ENCODE measurements at places on chromosomes 6 and 20. TPM values are rescaled to one million over a fixed set of nuclear protein-coding genes. Genes with fewer than 3 reads are reported as not detected.

TMEM14A gene
- polyA plus RNA-seq, result 13.4 TPM

CDH26 gene
- 0.85 TPM for polyA plus RNA-seq

TMEM217 gene
- polyA plus RNA-seq, result 0.72 TPM

COL21A1 gene
- 103 TPM for polyA plus RNA-seq

KIAA0408 gene
- polyA plus RNA-seq, result 15.4 TPM

ENPP1 gene
- polyA plus RNA-seq, result 11.0 TPM

SLC22A2 gene
- polyA plus RNA-seq, result not detected

DNA sequence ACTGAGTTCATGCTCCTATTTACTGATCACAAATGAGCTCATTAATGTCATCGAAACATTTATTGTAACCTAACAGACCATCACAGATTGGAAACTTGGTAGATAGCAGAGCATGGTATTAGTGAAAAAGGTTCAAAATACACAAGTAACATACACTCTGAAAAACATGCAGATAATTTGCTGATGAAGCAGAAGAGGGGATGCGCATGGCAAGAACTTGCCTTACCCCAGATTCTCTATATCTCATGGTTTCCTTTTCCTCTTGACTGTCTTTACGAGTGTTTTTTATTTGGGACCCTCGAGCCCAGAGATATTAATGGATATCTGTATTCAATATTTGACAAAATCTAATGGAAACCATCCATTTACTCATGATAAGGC, 37.6 kb downstream of the QRSL1 start:
- no peak for DNase-seq

- no peak for DNase-seq
These were observed 63.6 kb upstream of the NOX3 start for GRCh38 chr6:155519176-155519738.

- no peak for DNase-seq
These were observed 324.7 kb upstream of the CNR1 start for GRCh38 chr6:88490908-88491264.

GRCh38 chr6:29811377-29811776, 16.2 kb upstream of the HLA-G start:
- DNase-seq, result no peak

DNA sequence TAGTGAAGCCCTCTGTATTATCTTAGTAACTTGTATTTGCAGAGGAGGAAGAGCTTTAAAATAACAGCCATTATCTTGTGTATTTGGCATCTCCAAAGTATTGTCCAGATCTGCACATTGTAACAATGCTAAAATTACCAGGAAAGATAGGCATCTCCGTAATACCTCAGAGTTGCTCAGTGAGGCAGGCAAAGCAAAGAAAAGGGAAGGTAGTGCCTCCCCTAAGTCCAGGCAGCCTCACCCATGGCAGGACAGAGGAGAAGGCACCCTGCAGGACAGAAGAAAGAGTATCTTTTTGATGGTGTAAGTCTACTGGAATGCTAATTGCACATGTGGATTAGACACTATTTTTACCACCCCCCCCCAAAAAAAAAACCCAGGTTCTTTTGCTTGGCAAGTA, 13.6 kb upstream of the SSTR4 start:
- DNase-seq, result no peak

DNA sequence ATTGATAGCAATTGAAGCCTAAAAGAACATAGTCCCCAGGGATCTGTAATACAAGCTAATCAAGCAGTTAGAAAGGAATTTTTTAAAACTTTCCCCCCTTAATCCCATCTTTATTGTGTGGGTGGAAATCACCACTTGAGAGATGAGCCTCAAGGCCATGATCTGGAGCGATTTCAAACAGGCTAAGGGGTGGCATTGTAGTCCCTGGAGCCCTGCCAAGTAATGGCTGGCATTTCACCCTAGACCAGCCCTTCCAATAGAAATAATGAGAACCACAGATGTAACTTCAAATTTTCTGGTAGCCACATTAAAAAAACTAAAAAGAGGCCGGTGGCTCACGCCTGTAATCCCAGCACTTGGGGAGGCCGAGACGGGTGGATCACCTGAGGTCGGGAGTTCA, 46.9 kb downstream of the PRDM1 start:
- no peak for DNase-seq

DNA sequence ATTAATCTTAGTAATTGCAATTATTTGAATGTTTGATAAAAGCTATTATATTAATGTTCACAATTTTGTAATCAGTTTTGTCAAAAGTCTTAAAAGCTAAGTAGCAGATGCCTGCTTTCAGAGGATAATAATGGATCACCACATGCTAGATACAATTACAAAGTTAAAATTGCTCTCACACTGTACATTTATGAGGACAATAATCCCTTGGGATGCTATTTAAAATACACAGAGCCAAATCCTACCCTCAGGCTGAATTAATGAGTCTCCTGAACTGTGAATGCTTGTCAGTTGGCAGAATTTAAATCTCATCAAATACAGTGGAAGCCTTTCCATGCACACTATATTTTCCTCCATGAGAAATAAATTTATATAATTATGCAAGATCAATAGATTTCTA, 153.3 kb upstream of the SYNCRIP start:
- no peak for DNase-seq

- no peak for DNase-seq
These were observed 23.1 kb upstream of the BMP7 start for GRCh38 chr20:57289391-57290177.

DNA sequence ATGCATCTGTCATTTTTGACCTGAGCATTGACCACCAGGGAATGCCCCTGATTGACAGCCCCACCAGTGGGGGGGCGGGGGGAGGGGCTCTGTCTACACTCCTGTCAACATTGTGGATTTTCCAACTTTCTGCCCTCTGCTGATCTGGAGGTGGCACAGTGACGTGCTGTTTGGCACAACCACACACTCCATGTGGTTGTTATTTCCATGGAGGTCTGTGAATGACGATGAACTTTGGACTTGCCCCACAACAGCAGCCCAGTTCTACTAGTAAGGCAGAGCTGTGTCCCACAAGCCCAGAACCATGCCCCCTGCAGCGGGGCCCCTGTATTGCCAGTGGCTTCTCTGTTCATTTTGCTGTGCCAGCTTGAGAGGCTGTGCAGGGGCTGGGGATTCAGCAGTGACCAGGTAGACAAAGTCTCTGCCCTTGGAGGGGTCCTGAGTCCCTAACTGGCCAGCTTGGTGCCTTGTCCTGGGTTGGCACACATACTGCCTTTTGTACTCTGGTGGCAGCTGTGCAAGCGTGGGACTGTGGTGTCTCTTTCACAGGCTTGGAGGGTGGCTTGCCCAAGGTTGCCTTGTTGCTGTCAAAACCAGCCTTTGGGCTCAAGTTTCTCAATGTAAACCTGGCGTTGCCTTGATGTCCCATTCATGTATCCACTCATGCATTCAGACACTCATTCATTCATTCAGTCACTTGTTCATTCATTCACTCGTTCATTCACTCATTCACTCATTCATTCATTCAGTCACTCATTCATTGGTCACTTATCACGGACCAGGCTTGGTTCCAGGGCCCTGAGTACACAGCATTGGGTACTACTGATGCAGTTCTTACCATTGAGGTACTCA, 108.5 kb downstream of the SYCP2 start:
- no peak for DNase-seq

- no peak for DNase-seq
These were observed 124.4 kb upstream of the EDN1 start for GRCh38 chr6:12165722-12166280.

- DNase-seq, result no peak
These were observed 54.8 kb downstream of the PFDN4 start for GRCh38 chr20:54262671-54263070.

DNA sequence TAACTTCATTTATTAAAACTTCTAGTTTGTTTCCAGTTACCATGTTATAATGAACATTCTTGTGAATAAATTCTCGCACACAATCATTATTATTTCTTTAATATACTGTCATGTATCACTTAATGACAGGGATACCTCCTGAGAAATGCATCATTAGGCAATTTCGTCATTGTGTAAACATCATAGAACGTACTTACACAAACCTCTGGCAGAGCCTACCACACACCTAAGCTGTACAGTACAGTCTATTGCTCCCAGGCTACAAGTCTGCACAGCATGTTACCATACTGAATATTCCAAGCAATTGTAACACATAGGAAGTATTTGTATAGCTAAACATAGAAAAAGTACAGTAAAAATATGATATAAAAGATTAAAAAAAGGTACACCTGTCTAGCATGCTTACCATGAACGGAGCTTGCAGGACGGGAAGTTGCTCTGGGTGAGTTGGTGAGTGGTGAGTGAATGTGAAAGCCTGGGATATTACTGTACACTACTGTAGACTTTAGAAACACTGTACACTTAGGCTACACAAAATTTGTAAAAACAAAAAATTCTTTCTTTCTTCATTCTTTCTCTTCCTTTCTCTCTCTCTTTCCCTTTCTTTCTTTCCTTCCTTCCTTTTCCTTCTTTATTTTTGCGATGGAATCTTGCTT, 268.2 kb upstream of the SOX4 start:
- no peak for DNase-seq

DNA sequence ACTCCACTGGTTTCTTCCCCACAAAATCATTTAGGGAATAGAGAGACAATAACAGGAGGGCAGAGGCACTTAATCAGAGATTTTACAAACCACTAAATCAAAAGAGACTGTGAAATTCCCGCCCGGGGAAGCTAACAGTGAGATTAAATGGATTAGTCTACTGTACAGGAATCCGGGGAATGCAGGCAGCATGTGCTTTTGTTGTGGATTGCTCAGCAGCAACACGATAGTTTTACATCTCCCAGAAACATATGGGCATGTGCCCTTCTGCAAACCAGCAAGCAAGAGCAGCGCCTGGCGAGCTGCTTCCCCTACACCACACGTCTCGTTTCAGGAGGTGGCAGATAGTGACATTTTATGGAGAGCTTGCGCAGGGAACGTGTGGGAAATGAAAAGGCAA, 382.3 kb downstream of the CD83 start:
- DNase-seq, result no peak

- no peak for DNase-seq
These were observed 80.7 kb downstream of the SERAC1 start for GRCh38 chr6:158087224-158087867.

GRCh38 chr20:47150403-47151152, 205.9 kb downstream of the ZMYND8 start:
- DNase-seq, result peak; percentile 57

Data from hindlimb muscle (tissue), 1 donor.